ENCODE measurements at places on chromosomes 3 and 15. TPM values are rescaled to one million over a fixed set of nuclear protein-coding genes. Genes with fewer than 3 reads are reported as not detected.

The ACAN gene
- total RNA-seq: 42.9 TPM

The C15orf39 gene
- 3.6 TPM for total RNA-seq

DNA sequence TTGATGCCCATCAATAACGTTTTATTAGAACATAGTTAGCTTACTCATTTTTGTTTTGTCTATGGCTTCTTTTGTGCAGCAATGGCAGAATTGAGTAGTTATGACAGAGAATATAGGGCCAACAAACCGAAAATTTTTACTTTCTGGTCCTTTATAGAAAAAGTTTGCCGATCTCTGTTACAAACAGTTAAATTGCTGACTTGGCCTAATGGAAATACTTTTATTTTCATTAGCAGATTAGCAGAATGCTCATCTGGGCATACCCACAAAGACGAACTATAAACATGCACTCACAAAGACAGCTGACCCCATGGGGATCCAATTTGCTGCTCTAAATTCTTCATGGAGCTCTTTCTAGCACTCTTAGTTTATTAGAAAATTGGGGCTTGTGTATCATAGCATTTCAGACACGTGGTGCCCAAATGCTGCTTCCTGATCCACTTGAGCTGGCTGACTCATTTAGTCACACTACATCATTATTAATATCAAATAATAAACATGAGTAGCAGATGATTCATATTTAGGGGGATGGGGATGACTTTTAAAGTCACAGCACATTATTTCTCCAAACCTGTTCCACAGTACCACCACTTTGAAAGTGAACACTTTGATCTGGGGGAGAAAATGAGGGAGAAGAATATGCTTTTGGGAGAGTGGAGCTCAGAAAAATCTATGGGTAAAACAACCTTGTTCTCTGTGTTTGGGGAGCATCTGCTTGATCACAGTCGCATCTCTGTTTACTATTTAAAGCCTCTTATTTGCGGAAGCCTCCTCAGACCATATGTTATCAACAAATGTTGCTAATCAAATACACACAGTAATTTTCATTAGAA lies 228.1 kb upstream of the FEZF2 start:
- DNase-seq: peak; percentile 2

The ROBO2 gene
- 13.2 TPM for total RNA-seq

GRCh38 chr3:29971895-29972294 lies 634.5 kb upstream of the TGFBR2 start:
- DNase-seq: no peak
